ENCODE measurements at places on chromosomes 3 and 15.

DNA sequence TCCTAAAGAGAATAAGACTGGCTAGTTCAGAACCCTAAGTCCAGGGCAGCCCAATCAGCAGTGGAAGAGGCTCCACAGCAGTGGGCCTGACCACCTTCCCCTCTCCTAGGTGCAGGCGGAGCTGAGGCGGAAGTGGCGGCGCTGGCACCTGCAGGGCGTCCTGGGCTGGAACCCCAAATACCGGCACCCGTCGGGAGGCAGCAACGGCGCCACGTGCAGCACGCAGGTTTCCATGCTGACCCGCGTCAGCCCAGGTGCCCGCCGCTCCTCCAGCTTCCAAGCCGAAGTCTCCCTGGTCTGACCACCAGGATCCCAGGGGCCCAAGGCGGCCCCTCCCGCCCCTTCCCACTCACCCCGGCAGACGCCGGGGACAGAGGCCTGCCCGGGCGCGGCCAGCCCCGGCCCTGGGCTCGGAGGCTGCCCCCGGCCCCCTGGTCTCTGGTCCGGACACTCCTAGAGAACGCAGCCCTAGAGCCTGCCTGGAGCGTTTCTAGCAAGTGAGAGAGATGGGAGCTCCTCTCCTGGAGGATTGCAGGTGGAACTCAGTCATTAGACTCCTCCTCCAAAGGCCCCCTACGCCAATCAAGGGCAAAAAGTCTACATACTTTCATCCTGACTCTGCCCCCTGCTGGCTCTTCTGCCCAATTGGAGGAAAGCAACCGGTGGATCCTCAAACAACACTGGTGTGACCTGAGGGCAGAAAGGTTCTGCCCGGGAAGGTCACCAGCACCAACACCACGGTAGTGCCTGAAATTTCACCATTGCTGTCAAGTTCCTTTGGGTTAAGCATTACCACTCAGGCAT lies 33.7 kb downstream of the VIPR1 start:
- DNase-seq: peak; percentile 23

GRCh38 chr3:114206342-114206741 lies 27.5 kb upstream of the DRD3 start:
- DNase-seq: no peak

GRCh38 chr3:134619884-134620445 lies 30.9 kb downstream of the KY start:
- no peak for DNase-seq

- no peak for DNase-seq
These were observed 84.5 kb downstream of the ASB7 start for GRCh38 chr15:100686725-100687473.

DNA sequence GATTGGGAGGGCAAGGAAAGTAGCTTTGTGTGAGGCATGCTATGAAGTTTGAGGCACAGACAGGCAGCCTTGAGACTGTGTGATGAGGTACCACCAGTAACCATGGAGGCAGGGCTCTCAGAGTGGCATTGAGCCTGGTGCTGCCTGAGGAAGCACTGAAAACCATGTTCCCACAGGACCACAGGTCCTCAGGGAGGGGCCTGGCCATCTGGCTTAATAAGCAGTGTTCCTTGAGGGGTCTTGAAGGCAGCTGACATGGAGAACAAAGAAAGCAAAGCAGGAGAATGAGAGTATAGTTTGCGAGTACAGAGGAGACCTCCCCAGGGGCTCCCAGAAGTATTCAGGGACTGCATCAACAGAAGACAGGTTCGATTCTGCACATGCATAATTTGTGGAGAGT lies 346.6 kb downstream of the EPHB1 start:
- DNase-seq: no peak

GRCh38 chr15:83320844-83321243 lies 36.4 kb upstream of the BNC1 start:
- no peak for DNase-seq

GRCh38 chr3:114634635-114635034 lies 340.8 kb downstream of the TIGIT start:
- DNase-seq: no peak

- DNase-seq: no peak
These were observed 176.5 kb downstream of the ADAMTSL3 start for GRCh38 chr15:83830381-83830780.

DNA sequence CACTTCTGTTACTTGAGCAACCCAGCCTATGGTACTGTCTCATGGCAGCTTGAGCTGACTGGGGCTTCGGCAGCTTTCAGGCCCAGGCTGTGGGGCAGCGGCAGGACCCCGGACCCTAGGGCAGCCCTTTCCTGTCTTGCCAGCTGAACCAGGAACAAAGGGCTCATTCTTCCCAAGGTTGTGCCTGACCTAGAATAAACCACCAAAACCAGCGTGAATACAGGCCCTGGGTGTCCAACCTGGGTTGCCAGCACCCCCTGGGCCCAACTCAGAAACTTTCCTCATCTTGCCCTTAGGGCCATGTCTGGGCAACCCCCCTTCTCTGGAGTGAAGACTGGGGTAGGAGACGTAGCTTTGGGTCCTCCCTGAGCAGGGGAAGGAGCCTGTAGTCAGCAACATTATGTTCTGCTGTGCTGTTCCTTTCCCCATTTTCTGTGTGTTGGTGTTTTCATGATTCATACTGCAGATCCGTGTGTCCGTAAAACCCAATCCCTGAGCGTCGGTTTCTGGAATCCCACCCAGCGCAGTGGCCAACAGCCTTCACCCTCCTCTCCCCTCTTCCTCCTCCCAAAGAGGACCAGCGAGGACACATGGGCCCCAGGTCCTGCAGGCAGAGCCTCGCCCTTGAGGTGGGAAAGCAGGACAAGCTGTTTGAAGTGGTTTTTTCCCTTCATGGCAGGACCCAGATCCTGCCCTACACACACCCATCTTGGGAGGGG lies 33.5 kb downstream of the TKT start:
- no peak for DNase-seq
